ENCODE measurements at places on chromosomes 6 and 20. TPM values are rescaled to one million over a fixed set of nuclear protein-coding genes. Genes with fewer than 3 reads are reported as not detected.

- DNase-seq: no peak
- H3K27ac ChIP-seq: no peak overlapping the region
Observed at GRCh38 chr6:166336847-166337246, 5.5 kb downstream of the SFT2D1 start.

DNA sequence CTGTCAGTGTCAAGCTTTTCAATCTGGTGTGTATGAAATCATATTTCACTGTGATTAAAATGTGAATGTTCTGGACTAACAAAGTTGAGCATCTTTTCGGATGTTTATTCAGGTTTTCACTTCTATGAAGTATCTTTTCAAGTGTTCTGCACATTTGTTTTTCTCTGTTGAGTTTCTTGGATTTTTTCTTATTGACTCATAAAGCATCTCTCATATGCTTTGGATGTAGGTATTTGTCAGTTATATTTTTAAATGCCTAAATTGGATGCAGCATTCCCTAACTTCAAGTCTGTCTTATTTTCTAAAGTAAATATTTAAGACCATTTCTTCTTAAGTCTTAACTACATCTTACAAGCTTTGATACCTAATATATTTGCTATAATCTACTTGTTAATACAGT lies 398.0 kb downstream of the PLCB1 start:
- H3K27me3 ChIP-seq: no peaks in the 10 kb centered on the region
- H3K27ac ChIP-seq: no peak overlapping the region
- no peaks in the 10 kb centered on the region for H3K36me3 ChIP-seq
- no peak overlapping the region for H3K4me3 ChIP-seq
- H3K4me1 ChIP-seq: peaks cover 11% of the 10 kb centered on the region

DNA sequence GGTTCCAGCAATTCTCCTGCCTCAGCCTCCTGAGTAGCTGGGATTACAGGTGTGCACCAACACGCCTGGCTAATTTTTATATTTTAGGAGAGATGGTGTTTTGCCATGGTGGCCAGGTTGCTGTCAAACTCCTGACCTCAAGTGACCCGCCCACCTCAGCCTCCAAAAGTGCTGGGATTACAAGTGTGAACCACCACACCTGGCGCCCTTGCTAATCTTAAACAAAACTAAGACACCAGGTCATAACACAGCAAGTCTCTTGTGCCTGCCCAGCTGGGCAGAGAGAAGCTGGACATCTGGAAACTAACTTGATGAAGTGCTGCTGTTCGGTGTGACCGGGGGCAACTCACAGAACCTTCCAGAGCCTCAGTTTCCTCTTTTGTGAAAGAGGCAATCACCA lies 68.0 kb downstream of the PPP1R3G start:
- H3K27ac ChIP-seq: no peak overlapping the region
- H3K4me1 ChIP-seq: no peaks in the 10 kb centered on the region
- no peaks in the 10 kb centered on the region for H3K27me3 ChIP-seq
- no peak for DNase-seq
- no peaks in the 10 kb centered on the region for H3K36me3 ChIP-seq
- no peak overlapping the region for H3K4me3 ChIP-seq

DNA sequence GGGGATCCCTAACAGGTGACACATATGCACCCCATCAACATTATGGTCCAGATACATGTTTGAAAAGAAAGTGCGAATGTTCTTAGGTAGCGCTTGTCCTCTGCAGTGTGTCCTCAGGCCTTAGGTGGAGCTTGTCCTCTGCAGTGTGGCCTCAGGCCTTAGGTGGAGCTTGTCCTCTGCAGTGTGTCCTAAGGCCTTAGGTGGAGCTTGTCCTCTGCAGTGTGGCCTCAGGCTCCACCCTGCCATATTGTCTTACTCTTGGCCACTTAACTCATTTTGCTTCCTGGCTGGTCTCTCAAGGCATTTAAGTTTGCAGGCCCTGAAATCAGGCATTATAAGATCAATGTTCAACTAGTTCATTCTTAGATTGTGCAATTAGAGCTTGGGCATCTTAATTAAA lies 74.7 kb upstream of the SCP2D1 start:
- H3K4me3 ChIP-seq: no peak overlapping the region
- H3K27me3 ChIP-seq: no peaks in the 10 kb centered on the region
- H3K4me1 ChIP-seq: peaks cover 23% of the 10 kb centered on the region

- DNase-seq: peak; percentile 67
- H3K4me3 ChIP-seq: peak overlapping the region; percentile 65
- H3K27me3 ChIP-seq: peaks cover 20% of the 10 kb centered on the region
- H3K36me3 ChIP-seq: no peaks in the 10 kb centered on the region
Observed at GRCh38 chr6:30006170-30007131, 54.6 kb upstream of the POLR1H start.

DNA sequence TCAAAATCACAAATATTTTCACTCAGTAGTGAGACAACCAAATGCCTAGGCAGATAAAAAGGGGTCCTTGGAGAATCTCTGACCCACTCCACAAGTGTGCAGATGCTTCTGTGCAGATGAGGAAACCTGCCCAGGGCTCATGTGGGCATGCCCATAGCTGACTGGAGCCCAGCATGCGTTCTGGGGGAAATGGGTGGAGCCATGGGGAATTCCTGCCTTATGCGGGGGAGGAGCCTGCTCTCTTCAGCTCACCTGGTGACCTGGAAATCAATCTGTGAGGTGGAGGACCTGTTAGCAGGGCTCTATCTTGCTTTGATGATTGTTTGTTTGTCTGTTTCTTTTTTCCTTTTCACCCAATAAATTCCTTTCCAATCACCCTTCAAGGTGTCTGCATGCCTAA lies 23.4 kb upstream of the PLN start:
- no peak for DNase-seq
- H3K4me1 ChIP-seq: peaks cover 25% of the 10 kb centered on the region

Gene CDKAL1
- total RNA-seq: 43.8 TPM

Gene RRP36
- total RNA-seq: 86.9 TPM

Gene NRSN1
- total RNA-seq: not detected

Gene NMBR
- total RNA-seq: not detected
